ENCODE measurements at places on chromosomes 6 and 20.

DNA sequence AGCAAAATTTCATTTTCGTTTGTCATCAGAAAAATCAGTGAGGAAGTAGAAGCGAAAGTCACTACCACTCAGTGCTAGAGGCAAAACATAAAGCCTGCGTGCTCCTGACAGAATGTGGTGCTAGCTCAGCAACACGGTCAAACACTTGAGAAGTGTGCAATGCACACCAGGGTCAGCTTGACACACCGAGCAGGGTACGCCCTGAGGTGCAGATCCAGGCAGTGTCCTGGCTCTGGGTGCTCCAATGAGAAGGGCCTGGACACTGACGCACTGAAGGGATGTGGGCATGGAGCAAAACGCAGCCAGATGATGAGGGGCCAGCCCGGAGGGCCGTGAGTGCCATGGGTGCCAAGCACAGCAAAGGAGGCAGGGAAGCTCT, 5.9 kb downstream of the RNASET2 start:
- no peak for DNase-seq

- no peak for DNase-seq
Observed at GRCh38 chr6:73169633-73170032, 55.7 kb downstream of the KHDC1L start.

DNA sequence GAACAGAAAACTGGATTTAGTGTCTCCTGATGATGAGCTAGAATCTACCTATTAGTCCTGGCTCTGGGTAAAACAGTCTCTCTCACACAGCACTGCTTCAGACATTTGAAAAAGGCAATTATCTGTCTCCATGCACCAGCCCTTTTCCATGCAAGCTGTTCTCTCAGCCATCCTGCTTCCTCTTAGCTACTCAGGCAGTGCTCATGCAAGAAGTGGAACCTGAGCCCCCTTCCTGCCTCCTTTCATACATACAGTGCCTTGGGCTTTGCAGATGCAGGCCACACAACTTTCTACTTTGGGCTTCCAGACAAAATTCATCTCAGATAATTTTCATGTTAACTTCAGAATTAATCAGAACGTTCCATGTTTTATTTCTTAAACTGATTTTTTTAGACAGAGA, 151.3 kb downstream of the RALGAPA2 start:
- DNase-seq: no peak

DNA sequence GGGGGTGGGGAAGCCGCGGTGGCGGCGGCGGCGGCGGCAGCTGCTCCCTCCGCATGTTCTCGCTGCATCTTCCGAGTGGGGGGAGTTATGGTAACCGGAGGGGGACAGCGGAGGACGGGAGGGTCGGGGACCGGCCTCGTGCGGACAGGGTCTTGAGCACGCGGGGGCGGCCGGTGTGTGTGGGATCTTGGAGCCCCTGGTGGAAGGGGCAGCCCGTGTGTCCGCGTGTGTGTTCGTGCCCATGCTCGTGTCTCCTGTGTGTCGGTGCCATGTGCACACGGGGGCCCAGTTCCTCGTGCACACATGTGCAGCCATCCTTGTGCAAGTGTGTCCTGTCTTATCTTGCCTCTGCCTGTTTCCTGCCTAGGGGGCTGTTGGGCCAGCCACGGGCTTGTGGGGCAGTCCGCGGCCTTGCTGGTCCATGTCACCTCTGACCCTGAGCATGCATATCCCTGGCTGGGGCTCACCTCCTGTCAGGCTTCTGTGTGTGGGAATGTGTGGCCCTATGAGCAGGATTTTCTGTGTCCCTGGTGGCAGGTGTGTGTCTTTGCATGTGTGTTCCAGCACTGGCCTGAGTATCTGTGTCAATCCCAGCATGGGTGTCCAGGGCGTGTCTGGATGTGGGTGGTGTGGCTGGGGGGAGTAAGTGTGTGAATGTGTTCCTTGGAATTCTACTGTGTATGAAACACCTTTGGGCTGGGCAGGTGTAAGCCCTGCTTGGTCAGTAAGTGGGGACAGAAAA, 8.5 kb downstream of the SYNGAP1 start:
- no peak for DNase-seq
